Naive thymus-derived CD4-positive, alpha-beta T cell (primary cell): ENCODE measurements at places on chromosomes 16 and 17.

- DNase-seq: no peak
Observed at GRCh38 chr16:51024703-51025102, 126.4 kb downstream of the SALL1 start.

DNA sequence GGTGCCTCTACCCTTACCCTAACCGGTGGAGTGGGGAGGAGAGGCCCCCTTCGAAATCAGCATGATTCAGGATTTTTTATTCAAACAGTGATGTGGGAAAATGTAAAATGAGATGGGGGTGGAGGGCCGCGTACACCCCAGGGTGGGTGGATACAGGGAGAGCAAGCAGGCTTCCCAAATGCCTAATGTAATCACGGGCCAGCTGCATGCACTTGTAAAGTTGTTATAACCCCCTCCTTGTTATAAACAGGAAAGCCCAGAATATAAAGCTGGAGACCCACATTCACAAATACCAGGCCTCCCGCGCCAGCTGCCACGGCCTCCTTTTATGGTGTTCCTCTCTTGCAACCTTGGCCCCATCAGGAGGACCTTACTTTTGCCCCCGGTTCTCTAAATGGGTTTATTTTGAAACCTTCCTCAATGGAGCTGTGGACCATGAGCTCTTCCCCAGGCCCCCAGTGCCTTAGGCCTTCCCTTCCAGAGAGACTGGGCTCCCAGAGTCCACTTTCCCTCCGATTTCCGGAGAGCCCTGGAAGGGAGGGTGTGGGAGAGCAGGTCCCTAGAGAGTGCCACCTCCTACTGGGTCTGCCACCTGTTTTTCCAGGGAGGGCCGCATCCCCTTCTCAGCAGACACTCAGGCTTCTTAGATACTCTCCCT is 906 bp upstream of the FOXL1 start:
- DNase-seq: no peak

- DNase-seq: no peak
Observed at GRCh38 chr16:50610331-50611262, 62.4 kb downstream of the NKD1 start.

GRCh38 chr16:72783716-72784318 is 264.1 kb downstream of the ZFHX3 start:
- DNase-seq: no peak

DNA sequence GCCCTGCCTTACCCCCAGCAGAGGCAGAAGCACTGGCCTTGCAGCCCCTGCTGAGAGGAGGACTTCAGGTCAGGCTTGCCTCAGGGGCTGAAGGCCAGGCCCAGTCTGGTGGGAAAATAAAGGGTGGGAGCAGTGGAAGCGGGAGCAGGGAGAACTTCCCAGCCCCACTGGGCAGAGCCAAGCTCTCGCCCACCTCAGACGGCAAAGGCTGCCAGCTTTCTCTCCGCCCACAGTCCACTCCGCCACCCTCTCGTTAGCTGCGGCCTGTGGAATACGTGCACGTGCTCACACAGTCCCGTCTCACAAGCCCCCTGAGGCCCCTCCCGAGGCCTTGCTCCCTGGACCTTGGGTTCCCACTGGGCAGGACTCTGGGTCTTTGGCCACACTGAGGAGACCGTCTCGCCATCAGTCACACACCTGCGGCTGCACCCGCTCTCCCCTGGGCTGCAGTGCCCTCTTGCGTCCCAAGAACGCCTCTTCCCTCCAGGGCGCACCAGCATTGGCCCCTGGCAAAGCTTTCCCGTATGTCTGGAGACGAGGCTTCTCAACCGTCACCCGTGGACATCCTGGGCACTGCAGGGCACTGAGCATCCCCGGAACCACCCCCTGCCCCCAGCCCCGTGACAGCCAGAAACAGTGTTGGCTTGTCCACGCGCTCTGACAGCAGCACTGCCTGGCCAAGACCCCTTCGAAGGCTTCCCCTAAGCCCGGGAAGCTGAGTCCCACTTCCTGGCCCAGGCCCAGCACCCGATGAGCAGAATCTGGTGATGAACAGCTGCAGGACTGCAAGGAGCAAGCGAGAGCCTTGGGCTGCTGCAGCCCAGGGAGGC is 8.3 kb downstream of the MRPL28 start:
- DNase-seq: peak; percentile 59

DNA sequence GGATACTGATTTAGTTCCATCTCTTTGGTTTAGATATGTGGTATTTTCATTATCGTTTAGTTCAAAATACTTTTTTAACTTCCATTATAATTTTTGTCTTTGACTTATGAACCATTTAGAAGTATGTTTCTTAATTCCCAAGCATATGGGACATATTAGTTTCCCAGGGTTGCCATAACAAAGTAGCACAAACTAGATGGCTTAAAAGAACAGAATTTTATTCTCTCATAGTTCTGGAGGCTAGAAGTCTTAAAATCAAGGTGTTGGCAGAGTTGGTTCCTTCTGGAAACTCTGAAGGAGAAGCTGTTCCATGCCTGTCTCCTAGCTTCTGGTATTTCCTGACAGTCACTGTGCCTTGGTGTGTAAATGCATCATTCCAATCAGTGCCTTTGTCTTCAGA is 291.5 kb upstream of the AXIN2 start:
- DNase-seq: no peak

- peak; percentile 57 for DNase-seq
Observed at GRCh38 chr17:9239793-9240658, 218.7 kb downstream of the NTN1 start.

- no peak for DNase-seq
Observed at GRCh38 chr16:79312502-79312901, 288.0 kb downstream of the MAF start.

- no peak for DNase-seq
Observed at GRCh38 chr17:59558953-59559352, 6.5 kb upstream of the DHX40 start.

- DNase-seq: no peak
Observed at GRCh38 chr17:78493450-78493849, 83.7 kb downstream of the DNAH17 start.

GRCh38 chr16:83648347-83648746 is 159.4 kb upstream of the HSBP1 start:
- DNase-seq: no peak

- DNase-seq: no peak
Observed at GRCh38 chr16:269061-269796, 6.5 kb downstream of the RGS11 start.

DNA sequence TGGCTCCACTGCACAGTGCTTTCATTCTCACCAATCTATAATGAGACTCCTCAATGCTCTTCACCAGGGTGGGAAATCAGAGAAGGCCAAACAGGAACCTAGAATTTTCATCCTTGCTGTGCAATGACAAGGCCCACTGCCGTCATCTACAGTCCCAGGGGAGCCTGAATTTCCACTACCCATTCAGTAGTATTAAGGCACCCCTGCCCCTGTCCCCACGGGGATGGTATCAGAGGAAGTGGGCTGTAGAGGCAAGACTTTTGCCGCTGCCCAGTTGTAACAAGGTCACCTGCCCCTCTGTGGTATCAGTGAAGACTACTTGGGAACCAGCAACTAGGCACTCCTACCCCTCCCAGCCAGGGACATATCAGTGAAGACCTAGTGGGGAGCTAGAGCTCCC is 104.5 kb downstream of the C16orf78 start:
- DNase-seq: no peak

DNA sequence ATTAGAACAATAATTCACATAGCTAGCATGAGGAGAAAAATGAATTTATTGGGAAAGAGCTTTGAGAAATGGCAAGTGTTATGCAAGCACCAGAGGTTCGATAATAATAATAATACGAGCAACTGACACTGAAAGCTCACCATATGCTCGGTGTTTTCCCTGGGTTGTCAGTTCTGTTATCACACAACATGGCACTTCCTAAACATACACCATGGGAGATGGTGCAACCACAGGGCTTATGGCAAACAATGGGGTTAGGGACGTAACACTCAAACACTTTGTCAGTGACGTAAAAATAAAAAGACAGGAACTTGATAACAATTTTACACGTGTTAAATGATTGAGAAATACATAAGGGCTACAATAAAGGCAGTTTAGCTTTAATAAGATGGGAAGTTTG is 23.7 kb downstream of the OR1D5 start:
- no peak for DNase-seq

- DNase-seq: no peak
Observed at GRCh38 chr17:10380631-10381408, 8.0 kb upstream of the MYH13 start.

DNA sequence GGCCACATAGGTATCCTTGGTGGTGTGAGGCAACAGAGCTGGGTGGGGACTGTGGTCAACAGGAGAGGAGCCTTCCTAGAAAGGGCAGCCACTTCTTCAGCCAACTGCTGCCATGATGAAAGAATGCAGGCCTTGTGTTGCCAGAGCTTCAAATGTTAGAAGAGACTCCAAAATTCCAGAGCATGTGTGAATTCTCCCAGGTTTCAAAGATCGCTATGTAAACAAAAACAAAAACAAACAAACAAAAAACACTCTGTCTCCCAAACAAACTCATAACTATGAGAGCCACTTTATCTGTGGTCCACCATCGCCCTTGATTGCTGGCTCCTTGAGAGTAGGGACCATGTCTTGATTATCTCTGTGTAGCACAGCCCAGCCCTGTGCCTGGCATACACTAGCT is 55.5 kb upstream of the ZNF423 start:
- DNase-seq: no peak

DNA sequence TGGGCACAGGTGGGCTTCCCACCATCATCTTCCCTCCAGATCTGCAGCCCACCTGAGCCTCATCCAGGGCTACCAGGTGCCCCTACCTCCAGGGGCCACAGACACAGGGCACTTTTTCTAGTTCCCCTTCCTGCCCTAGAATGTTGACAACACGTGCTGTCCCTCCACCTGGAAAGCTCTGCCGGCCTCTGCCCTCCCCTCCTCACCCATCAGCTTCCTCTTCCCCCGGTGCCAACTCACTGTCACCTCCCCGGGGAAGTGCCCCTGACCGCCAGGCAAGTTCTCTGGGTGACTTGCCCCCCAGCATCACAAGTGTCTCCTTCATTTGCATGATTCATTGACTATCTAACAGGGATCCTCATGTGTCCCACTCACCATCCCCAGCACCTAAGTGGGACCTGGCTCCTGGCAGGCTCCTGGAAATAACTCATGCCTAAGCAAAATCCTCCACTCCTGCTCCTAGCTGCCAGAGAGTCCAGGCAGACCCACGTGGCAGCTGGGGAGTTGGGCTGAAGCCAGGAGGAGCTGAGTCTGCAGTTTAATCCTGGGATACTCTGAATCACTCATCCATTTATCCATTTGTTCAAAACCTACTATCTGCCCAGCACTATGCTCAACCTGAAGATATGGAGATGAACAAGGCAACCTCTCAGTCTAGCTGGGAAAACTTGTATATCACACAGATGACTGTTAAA is 304.4 kb downstream of the FOXL1 start:
- no peak for DNase-seq

GRCh38 chr17:8153031-8153451 is 837 bp upstream of the PER1 start:
- no peak for DNase-seq

DNA sequence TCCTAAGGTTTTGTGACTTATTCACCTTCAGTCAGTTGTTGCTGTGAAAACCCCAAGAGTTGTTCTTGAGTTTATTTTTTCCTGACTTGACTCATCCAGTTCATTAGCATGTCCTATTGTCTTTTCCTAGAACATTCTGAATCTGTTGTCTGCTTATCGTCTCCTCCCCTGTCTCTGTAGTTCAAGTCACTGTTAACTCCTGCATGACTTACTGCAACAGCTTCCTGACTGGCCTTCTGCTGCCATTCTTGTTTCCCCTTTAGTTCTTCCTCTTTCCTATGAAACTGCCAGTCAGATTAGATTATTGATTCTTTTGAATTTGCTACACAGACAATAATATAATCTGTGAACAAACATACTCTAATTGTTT is 161.5 kb downstream of the FTO start:
- no peak for DNase-seq
